ENCODE measurements at places on chromosomes 7 and 10.

GRCh38 chr10:33674491-33674890 is 340.0 kb upstream of the NRP1 start:
- no peak for DNase-seq

DNA sequence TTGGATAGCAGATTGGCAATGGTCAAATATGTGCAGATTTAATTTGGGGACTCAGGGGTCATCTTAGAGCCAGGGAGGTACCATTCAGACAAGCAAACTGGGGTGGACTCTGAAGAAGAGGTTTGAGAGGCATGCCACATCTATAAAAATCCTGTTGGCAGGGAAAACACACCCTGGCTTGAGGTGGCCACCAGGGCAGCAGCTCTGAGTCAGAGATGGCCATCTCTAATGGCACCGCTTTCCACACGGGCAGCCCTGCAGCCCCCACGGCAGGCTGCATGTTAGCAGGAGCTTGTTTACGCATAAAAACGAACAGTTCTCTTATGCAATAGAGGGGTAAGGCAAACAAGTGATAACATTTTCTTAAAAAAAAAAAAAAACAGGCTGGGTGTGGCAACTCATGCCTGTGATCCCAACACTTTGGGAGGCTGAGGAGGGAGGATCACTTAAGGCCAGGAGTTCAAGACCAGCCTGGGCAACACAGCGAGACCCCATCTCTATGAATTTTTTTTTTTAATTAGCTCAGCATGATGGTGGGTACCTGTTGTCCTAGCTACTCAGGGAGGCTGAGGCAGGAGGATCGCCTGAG is 14.9 kb downstream of the DLG5 start:
- no peak for DNase-seq

DNA sequence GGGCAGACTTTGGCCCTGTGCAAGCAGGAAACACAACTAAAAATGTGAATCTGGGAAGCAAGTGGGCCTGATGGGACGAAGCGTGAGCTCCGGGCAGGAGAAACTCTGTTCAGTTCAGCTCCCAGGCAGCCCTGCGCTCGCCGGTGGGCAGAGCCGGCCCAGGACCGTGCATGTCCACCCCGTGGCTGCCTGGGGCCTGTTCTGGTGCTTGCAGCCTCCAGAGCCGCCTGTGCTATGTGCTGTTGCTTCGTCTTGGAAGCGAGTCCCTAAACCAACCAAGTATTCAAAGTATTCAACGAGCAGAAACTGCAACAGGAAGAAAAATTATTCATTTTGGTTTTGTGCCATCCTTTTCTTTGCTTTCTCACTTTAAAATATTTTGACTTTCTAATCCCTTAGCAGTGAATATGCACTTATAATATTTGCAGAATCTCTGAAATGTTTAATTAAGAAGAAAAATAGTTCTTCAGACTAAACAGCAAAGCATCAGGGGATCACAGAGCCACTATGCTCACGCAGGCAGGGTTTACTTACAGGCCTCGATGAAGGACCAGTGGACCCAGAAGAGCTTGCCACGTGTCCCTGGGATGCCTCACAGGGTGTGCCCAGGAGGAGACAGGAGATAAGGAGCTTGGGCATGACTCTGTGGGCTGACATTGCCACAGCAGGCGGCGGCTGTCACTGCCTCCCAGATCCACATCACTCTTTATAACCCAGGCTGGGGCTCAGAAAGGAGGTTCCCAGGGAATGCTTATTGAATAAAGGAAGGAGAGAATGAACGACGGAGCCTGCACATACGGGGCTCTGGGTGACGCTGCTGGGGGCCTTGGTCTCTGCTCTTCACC is 45.6 kb downstream of the VIPR2 start:
- DNase-seq: no peak

GRCh38 chr10:88781206-88781605 is 21.3 kb upstream of the LIPM start:
- DNase-seq: no peak

- DNase-seq: no peak
Observed at GRCh38 chr7:31092606-31093005, 40.5 kb downstream of the ADCYAP1R1 start.

DNA sequence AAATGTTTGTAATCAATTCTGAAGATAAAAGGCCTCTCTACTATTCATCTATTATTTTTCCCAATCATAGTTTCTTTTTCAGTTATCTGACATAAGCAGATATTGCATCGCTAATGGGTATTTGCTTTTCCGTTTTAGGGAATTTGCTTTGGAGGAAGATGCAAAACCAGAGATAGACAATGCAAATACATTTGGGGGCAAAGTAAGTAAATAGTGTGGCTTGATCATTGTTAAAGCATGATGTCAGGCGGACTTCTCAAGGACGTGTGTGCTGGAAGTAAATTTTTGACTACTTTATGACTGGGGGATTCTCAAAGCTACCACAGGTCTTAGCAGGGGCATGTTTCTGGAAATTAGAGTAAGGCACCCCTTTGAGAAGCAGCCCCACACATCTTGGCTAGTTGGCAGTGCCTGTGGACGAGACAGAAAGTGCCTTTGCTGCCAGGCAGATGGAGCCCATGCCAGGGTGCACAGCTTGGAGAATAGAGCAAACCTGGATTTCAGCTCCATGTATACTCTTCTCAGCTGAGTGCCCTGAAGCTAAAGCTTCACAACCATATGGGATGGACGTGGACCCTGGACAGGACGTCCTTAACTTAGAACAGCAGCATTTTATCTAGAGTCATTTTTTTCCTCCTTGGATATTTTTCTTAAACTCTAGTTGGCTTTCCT is 68.6 kb downstream of the SRI start:
- no peak for DNase-seq

DNA sequence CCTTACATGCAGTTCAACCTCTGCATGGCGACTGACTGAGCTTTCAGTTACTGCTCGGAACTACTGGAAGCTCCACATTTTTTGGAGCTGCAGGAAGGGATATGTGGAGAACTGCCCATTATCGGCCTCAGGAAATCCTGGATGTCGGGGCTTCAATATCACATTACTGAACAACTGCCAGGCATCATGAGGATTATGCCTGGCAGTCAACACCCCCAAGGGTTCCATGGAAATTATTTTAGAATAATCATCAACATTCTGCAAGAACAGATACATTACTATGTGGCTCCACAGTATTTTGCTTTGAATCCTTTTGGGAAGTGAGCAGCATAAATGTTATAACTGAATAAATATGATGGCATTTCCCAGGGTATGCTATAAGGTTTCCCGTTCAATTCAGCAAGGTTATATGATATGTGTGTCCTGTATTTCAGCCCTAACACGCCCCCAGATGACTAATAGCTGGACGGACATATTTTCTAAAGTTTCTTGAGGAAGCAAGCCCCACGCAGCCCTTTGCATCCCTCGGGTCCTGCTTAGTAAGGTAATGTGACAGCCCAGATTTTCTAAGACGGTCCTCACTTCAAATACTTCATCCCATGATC is 53.0 kb upstream of the OPALIN start:
- DNase-seq: no peak

GRCh38 chr10:91885362-91886079 is 23.8 kb downstream of the FGFBP3 start:
- DNase-seq: no peak

DNA sequence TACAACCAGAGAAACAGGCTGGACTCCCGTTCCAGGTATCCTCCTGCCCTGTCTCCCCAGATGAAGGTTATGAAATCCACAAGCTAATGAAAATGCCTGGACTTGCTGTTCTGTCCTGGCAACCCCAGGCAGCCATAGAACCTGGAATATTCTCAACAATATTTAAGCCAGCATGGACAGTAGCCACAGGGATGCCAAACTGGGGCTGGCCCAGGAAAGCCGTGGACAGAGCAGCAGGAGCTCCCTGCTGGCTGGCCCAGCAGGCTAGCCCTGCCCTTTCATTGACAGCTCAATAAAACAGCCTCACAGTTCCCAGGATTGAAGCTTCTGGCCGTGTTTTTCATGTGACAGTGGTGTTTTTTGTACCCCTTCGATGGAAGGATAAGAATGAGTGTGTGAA is 230.6 kb downstream of the BMPER start:
- DNase-seq: no peak

- no peak for DNase-seq
Observed at GRCh38 chr7:79552463-79552862, 99.0 kb upstream of the MAGI2 start.

DNA sequence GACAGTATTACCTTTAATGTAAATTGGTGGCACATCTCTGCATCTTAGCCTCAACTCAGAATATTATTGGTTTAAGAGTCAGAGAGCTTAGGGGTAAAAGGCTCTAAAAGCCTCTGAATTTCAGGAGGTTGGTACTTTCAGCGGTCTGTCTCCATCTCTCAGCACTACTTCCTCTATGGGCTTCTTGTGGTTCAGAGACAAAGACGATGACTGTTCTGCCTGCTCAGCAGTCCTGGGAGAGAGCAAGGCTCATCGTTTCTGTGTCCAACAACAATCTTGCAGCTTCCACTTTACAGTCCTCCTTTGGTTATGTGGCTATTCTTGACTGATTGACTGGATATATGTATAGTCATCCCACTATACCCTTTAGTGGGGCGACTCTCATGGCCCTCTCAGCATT is 394.7 kb downstream of the AUTS2 start:
- no peak for DNase-seq

- no peak for DNase-seq
Observed at GRCh38 chr10:127142136-127142535, 54.3 kb downstream of the INSYN2A start.

GRCh38 chr10:127410030-127410429 is 139.1 kb upstream of the NPS start:
- no peak for DNase-seq

DNA sequence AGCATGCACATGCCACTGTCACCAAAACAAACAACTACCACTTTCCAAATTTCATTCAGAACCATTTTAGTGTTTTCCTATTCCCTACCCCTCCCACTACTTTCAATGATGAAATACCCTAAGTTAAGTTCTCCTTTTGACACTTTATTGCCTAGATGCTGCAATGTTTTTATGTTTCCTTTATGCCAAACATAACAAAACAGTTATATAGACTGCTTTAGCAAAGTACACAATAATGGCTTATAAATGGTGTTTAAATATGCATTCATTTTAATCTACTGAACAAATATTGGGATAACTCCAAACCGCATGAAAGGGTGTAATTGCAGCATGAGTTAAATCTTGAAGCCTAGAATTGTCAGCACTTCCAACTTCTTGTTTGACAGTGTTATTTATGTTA is 69.2 kb downstream of the PHYHIPL start:
- no peak for DNase-seq

DNA sequence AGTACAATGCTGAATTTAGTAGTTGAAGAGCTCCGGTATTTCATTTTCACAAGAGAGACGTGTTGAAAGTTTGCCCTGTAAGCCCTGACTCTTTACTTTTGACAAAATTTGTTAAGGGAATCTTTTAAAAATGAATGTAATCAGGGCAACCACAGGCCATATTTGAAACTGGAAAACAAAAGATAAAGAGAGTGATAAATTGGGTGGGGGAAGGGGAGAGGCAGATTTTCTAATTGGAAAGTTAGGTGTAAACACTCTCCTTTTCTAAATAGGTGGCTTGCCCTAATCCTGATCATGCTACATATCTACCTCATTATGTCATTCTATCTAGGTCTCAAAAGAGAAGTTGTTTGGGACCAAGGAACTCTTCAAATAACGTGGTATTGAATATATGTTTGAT is 90.7 kb downstream of the CABCOCO1 start:
- no peak for DNase-seq

DNA sequence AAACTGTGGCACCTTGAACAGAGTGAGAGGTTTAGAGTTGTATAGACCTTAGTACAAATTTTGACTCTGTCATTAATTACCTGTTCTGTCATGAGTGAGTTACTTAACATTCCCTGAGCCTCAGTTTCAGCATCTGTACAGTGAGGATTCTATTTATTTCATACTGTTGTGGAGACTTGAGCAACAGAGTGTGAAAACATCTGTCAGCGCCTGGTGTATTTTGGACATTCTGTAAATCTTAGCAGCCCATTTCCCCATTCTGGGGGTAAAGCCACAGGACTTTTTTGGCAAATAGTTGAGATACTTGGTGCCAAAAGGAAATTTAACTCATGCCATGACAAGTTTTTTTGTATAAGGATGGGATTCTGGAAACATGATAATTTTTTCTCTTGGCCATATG is 94.8 kb downstream of the AUTS2 start:
- no peak for DNase-seq

- no peak for DNase-seq
Observed at GRCh38 chr10:71094712-71095390, 117.5 kb upstream of the UNC5B start.

DNA sequence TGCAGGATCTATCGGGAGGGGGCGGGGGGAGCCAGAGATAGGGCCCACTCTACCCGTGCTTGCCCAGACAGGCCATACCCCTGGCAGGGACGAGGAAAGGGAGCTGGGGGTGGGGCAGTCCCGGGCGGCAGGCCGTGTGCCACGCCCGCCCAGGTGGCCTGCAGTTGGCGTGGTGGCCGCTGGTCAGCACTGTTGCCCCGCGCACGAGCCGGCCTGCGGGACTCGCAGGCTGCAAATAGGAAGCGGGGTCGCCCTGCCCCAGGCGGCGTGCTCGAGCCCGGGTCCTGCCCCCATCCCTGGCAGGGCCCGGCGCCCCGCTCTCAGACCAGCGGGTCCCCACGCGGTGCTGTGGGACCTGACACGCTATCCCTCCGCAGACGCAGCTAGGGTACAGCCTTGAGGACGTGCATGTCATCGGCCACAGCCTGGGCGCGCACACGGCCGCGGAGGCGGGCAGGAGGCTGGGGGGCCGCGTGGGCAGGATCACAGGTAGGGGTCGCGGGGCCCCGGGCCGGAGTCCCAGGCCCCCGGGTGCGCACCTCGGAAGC is 6.7 kb downstream of the PNLIPRP2 start:
- DNase-seq: no peak

DNA sequence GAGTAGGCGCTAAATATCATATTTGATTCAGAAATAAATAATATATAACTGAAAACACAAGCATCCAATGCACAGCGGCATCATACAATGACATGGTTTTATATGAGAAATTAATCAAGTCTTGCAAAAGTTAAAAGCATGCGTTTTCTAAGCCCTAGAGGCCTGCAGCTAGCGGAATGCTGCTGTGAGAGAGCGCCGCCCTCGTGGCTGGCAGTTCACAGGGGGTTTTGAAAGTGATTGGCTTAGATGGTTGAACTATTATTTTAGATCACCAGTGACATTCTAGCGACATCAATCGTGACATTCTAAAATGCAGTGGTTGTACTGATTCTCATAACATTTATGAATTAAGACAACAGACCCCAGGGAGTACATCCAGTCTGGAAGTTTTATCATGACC is 235.2 kb upstream of the MGMT start:
- DNase-seq: no peak

DNA sequence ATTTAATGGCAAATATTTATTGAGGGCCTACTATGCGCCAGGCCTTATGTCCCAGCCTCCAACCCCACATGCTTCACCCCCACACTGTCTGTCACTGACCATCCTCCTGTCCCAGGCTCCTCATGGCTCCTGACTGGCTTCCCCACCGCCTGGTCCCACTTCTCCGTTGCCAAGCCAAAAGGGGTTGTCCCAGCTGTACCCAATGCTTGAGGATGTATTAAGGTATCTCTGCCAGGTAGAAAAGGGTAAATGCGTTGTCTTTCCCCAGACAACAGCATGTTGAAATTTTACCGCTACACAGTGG is 168.8 kb upstream of the FRMD4A start:
- no peak for DNase-seq
